Endothelial cell of coronary artery (primary cell): ENCODE measurements at places on chromosomes 4 and X. TPM values are rescaled to one million over a fixed set of nuclear protein-coding genes. Genes with fewer than 3 reads are reported as not detected.

STPG2 gene
- total RNA-seq: 0.09 and 0.66 TPM in 2 replicates

F8A2 gene
- not detected in 2 replicates for total RNA-seq

UTP14A gene
- 22.7 and 23.3 TPM in 2 replicates for total RNA-seq

XG gene
- 0.09 and 0.18 TPM in 2 replicates for total RNA-seq

CHST7 gene
- 24.2 and 25.2 TPM in 2 replicates for total RNA-seq

ARL13A gene
- not detected in 2 replicates for total RNA-seq

MAGEA4 gene
- not detected in 2 replicates for total RNA-seq

CITED1 gene
- 0.38 TPM in 1 of 2 replicates, not detected in the other for total RNA-seq

SMIM10 gene
- total RNA-seq: 0.63 and 0.85 TPM in 2 replicates

SCML1 gene
- 6.8 and 7.1 TPM in 2 replicates for total RNA-seq

DCAF12L1 gene
- total RNA-seq: 0.09 and 0.63 TPM in 2 replicates

FAM133A gene
- under 0.01 TPM in 1 of 2 replicates, not detected in the other for total RNA-seq

EPGN gene
- total RNA-seq: 0.09 and 2.0 TPM in 2 replicates

COL25A1 gene
- 2.0 and 4.6 TPM in 2 replicates for total RNA-seq

ERVMER34-1 gene
- total RNA-seq: under 0.01 TPM in 2 replicates

WDR13 gene
- 158 and 184 TPM in 2 replicates for total RNA-seq

ASB11 gene
- under 0.01 and 0.09 TPM in 2 replicates for total RNA-seq

METTL14 gene
- total RNA-seq: 17.7 and 20.0 TPM in 2 replicates

NAT8L gene
- 0.09 and 0.38 TPM in 2 replicates for total RNA-seq

NHSL2 gene
- 21.1 and 21.6 TPM in 2 replicates for total RNA-seq

MAD2L1 gene
- 11.5 and 25.0 TPM in 2 replicates for total RNA-seq

GABRE gene
- 2.6 and 9.9 TPM in 2 replicates for total RNA-seq

BEX2 gene
- total RNA-seq: 0.27 and 0.38 TPM in 2 replicates

MAP3K15 gene
- total RNA-seq: 0.09 TPM in 2 replicates

SEC24D gene
- total RNA-seq: 45.2 and 60.1 TPM in 2 replicates

INTU gene
- total RNA-seq: 2.5 and 5.2 TPM in 2 replicates

PGAM4 gene
- not detected in 2 replicates for total RNA-seq

MGARP gene
- total RNA-seq: 15.4 and 32.9 TPM in 2 replicates

UGT8 gene
- total RNA-seq: not detected in 2 replicates

TBC1D9 gene
- 55.7 and 58.6 TPM in 2 replicates for total RNA-seq

DGKK gene
- not detected in 2 replicates for total RNA-seq

NONO gene
- 436 and 523 TPM in 2 replicates for total RNA-seq

ANXA10 gene
- total RNA-seq: 0.85 TPM in 1 of 2 replicates, not detected in the other

STS gene
- 2.2 and 3.3 TPM in 2 replicates for total RNA-seq

NLGN3 gene
- total RNA-seq: 0.09 TPM in 2 replicates

PFKFB1 gene
- not detected in 2 replicates for total RNA-seq

CXCL8 gene
- total RNA-seq: 97.9 and 130 TPM in 2 replicates

SYTL5 gene
- total RNA-seq: 0.09 TPM in 1 of 2 replicates, not detected in the other

MAGED4 gene
- total RNA-seq: 7.1 and 10.5 TPM in 2 replicates

RTL3 gene
- under 0.01 TPM in 1 of 2 replicates, not detected in the other for total RNA-seq

OTUD6A gene
- not detected in 2 replicates for total RNA-seq

CCDC158 gene
- total RNA-seq: under 0.01 TPM in 1 of 2 replicates, not detected in the other

TSPAN6 gene
- total RNA-seq: 40.5 and 48.1 TPM in 2 replicates

PLK4 gene
- 6.8 and 18.1 TPM in 2 replicates for total RNA-seq

FAM9A gene
- not detected in 2 replicates for total RNA-seq

SORCS2 gene
- under 0.01 and 0.66 TPM in 2 replicates for total RNA-seq

PDHA2 gene
- total RNA-seq: not detected in 2 replicates

TBX22 gene
- not detected in 2 replicates for total RNA-seq

MAGEB1 gene
- total RNA-seq: not detected in 2 replicates

CXCL11 gene
- total RNA-seq: 0.66 and 0.99 TPM in 2 replicates

MAGEA10 gene
- not detected in 2 replicates for total RNA-seq

PABPC5 gene
- 0.45 and 0.56 TPM in 2 replicates for total RNA-seq

FAM114A1 gene
- total RNA-seq: 111 and 167 TPM in 2 replicates

EREG gene
- not detected in 2 replicates for total RNA-seq

F8A1 gene
- 0.45 and 1.1 TPM in 2 replicates for total RNA-seq
